ENCODE measurements at places on chromosomes 1 and 21. TPM values are rescaled to one million over a fixed set of nuclear protein-coding genes. Genes with fewer than 3 reads are reported as not detected.

The LAMC2 gene
- total RNA-seq = 4.5 TPM

The LMOD1 gene
- total RNA-seq = 0.62 TPM

The TEX38 gene
- 0.38 TPM for total RNA-seq

The FCMR gene
- not detected for total RNA-seq

The SMIM1 gene
- total RNA-seq = 12.0 TPM

The AGMAT gene
- 3.1 TPM for total RNA-seq

The TIAM1 gene
- 36.8 TPM for total RNA-seq

GRCh38 chr1:116763787-116764465 is 9.7 kb downstream of the CD2 start:
- no peak for DNase-seq

GRCh38 chr1:206636671-206637070 is 1.3 kb downstream of the DYRK3 start:
- DNase-seq = no peak

DNA sequence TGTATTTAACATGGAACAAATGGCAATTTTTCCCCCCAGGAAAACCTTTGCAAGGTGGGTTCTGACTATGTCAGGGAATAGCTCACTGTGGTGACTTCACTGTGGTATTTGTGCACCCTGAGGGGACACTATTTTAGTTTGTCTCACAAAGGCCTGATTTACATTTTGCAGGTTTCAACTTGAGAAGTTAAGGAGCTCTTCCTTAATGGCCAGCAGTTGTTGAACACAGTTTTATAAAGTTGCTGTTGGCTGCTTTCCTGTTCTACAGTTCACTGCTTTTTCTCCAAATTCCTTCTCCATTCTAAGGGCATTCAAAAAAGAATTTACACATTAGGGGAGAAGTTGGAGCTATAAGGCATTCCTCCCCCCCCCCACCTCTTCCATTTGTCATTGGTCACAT is 4.6 kb downstream of the LAMC1 start:
- DNase-seq = no peak

DNA sequence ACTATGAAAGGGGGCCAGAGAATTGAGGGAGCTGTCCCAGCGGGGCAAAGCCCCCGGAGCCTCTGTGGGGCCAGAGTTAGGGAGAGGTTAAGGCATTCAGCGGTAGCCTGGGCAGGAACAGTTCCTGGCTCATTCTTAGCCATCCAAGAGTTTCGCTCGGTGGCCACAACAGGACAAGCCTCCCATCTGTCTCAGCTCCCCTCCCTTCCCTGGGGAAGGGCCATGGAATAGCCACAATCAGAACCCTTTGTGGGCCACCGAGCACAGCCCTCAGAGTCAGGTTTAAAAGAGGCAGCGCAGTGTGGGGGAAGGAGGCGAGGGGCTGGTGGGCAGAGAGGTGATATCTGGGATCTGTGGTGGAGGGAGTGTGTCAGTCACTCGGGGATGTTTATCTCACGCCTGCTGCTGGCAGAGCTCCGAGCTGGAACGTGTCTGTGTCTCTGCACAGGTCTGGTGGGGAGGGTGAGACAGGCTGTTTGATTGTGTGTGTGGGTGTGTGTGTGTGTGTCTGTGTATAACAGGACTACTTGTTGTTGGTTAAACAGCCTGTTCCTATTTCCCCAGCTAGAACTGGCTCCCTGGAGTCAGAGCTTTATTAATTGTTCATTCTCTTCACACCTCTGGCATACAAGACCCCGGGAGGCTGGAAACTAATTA is 49.6 kb upstream of the GOLT1A start:
- DNase-seq = no peak

- DNase-seq = peak; percentile 53
Measured at GRCh38 chr1:177170756-177171535, at the start of gene BRINP2. Gene BRINP2 (plus strand): TSS chr1:177170958. CDS start chr1:177229877, 58,919 bp downstream.

DNA sequence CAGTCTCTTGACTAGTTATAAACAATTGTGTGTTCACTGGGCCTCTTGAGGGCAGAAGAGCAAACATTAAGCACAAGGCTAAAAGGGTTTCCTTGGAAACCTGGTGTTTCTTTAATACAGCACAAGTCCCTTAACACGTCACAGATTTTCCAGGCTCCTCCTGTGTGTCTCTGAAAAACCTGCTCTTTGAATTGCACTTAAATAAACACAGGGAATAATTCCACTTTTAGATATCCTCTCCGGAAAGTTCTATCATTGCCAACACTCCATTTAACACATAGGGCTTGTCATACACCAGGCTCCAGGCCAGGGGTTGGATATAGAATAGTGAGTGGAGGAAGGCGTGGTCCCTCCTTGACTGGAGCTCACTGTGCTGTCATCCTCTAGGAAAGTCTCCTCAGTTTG is 442.6 kb downstream of the DSCAM start:
- DNase-seq = no peak

DNA sequence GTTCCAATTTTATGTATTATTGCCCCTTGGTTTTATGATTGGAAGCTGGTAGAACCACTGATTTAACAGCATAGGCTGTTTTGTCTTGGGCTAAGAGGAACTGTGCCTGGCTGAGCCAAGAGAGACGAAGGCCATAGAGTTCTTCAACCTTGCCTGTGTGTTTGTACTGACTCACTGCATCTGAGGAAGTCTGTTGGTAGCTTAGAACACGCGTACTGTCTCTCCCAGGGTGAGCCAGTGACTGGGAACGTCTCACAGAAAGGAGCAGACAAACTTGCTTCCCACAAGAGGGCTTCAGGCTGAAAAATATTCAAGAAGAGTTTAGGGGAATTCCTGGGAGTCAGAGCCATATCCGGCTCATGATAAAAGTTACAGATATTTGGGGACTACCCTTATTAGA is 14.9 kb downstream of the TMEM51 start:
- no peak for DNase-seq

GRCh38 chr1:56644919-56645676 is at the start of gene PRKAA2:
Gene PRKAA2 (plus strand): TSS chr1:56645314. CDS start chr1:56645388, 74 bp downstream.
- DNase-seq = peak; percentile 62

- DNase-seq = peak; percentile 60
Measured at GRCh38 chr1:225480825-225481434, 53.1 kb upstream of the LBR start.

GRCh38 chr21:21955204-21955603 is 957.0 kb downstream of the NCAM2 start:
- no peak for DNase-seq

DNA sequence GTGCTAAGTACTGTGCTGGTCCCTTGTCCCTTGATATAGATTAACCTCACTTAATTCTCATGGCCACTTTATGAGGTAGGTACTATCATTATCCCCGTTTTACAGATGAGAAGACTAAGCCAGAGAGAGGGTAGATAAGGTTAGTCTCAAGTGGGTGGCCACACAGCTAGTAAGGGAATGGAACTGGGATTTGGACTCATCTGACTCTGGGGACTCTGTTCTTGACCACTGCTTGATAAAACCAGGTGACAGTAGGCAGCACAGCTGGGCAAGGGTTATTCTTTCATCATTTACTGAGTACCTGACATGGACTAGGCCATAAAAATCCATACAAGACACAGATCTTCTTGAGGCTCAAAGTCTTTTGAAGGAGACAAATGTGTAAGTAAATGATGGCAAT is 37.2 kb upstream of the PPP2R5A start:
- DNase-seq = no peak
